ENCODE measurements at places on chromosomes 4 and X.

GRCh38 chrX:153580700-153581386 lies 18.1 kb downstream of the CCNQ start:
- no peak for DNase-seq

DNA sequence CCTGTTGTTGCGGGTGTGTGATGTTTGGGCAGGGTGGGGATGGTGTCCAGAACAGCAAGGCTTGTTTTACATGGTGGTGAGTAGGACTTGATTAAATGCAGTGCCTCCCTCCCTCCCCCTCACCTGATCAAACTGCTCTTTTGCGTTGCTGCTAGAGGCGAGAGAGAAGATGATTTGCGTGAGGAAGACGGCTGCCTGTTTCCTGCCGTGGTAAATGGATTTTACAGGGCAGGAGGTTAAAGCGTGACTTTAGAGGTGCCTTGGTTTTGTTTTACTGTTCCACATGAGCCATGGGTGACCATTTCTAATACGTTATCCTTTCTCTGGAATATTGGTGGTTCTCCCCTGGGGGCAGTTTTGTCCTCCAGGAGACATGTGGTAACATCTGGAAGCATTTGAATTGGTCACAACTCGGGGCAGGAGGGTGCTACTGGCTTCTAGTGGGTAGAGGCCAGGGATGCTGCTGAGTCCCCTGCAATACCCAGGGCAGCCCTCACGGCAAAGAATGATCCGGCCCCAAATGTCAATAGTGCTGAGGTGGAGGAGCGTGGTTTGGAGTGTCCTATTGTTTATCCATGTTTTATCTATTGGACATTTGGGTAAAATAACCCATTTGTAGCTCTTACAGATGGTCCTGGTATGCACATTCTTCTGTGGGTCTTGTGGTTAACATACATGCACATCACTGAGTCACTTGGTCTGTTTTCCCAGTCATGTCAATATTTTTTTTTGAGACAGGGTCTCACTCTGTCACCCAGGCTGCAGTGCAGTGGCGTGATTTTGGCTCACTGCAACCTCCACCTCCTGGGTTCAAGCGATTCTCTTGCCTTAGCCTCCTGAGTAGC lies 73.7 kb downstream of the SHROOM2 start:
- no peak for DNase-seq

DNA sequence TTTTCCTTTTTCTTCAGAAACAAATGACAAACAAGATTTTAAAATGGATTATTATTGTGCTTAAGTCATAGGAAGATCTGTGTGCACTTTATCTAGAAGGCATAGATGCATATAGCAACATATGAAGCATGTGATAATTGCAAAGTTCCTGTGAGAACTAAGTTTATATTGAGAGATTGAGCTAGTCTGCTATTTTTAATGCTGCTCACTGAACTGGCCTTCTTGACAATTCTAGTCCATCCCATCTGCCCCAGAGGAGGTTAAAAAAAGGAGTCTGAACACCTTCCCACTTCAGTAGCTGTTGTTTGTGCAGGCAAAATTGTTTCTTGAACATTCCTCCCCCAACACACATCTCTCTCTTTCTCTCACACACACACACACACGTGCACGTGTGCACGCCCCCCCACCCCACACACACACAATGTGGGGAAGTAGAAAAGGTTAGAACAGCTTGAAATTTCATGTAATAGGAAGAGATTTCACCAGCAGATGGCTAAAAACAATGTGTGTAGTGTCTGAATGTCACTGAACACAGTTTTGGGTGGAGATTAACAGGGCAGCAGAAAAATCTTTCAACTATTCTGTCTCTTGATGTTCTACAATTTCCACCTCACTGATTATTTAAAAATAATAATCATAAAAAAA lies 108.0 kb downstream of the GPM6A start:
- DNase-seq = no peak

GRCh38 chr4:80237992-80238391 lies 28.5 kb upstream of the FGF5 start:
- no peak for DNase-seq

- no peak for DNase-seq
Observed at GRCh38 chr4:187422655-187423054, 572.9 kb upstream of the ZFP42 start.

DNA sequence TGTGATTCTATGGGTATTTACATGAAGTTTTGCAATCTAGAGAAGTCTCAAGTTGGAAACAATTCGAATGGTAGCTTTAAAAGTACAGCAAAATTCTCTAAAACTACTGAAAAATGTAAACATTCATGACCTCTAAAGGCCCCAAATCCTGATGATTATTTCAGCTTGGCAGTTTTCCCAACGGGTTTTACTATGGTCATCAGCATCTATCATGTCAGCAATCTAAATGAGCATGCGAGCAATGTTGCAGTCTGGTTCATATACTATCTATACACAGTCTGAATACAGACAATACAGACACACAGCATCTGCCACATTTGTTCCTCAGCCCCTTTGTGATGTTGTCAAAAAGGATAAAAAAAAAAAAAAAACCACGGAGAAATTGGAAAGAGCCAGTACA lies 790.3 kb upstream of the HTR2C start:
- no peak for DNase-seq

- DNase-seq = no peak
Observed at GRCh38 chr4:186724864-186725468, 1.3 kb upstream of the FAT1 start.
